ENCODE measurements at places on chromosomes 7 and 10. TPM values are rescaled to one million over a fixed set of nuclear protein-coding genes. Genes with fewer than 3 reads are reported as not detected.

Gene MNX1
- not detected for total RNA-seq

DNA sequence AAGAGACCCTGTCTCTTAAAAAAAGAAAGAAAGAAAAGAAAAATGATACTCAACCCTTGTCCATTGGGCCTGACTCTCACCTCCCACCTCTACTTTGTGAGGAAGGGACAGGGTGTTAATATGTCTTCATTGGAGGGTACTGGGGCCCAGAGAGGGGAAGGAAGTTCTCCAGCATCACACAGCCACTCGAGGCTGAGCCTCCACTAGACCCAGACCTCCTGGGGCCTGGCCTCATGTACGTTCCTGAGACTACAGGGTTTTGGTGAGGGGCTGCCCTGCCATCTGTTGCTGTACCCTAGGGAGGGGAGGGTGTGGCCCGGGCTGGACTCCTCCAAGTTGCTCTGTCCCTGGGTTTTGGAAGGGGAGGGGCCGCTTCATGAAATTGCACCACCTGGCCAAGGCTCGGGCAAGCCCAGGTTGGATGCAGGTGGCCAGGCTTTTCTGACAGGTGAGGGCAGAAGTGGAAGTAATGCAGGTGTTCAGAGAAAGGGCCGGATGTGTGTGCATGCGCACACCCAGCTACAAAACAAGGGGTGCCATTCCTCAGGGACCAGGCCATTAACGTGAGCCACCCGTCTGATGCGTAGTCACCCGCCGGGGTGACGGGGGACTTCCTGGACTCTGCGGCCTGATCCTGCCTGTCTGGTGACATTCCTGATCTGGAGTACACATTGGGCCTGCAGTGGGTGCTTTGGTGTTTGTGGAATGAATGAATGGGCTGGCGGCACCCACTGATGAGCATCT lies 21.7 kb downstream of the GTF2IRD1 start:
- no peak for DNase-seq

DNA sequence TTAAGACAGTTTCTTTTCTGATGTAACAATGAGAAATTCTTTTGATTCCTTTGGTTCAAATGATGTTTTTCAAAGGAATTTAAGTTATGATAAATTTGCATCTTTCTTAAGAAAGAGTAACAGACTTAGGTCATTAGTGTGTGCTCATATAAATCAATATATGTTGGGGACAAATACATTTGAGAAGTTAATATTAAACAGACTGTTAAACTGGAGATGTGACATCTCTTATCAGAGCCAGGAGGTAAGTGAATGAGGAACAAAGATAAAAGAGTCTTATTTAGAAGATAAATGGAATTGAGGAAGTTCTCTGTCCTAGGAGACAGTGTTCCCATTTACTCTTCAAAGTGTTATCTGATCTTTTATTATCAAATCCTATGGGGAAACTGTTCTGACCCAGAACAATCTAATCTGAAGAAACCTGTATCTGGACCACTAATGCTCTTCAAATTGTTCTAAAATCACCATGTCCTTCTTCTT lies 104.8 kb upstream of the LAMB4 start:
- DNase-seq, result no peak

GRCh38 chr10:53528974-53529373 lies 756.4 kb upstream of the MBL2 start:
- DNase-seq, result no peak

Gene LIPN
- total RNA-seq, result 34.3 TPM

DNA sequence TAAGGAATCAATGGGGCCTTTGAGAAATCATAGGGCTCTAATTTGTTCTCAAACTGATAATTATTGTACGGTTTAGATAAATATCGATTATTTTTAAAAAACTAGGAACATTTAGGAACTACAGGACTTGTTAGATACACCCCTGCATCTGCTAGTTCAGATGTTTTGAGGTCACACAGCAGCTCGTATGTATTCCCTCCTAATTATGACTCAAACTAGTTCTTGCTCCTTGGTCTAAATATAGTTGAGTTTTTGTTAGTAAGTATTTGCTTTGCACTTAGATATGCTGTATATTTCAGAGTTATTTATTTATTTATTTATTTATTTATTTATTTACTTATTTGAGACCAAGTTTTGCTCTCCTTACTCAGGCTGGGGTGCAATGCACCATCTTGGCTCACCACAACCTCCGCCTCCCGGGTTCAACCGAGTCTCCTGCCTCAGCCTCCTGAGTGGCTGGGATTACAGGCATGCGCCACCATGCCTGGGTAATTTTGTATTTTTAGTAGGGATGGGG lies 22.7 kb downstream of the PTER start:
- DNase-seq, result no peak

GRCh38 chr7:74454021-74454924 lies 567 bp downstream of the GTF2IRD1 start:
- no peak for DNase-seq

- DNase-seq, result no peak
These were observed 21.4 kb upstream of the SMC3 start for GRCh38 chr10:110546077-110546476.

DNA sequence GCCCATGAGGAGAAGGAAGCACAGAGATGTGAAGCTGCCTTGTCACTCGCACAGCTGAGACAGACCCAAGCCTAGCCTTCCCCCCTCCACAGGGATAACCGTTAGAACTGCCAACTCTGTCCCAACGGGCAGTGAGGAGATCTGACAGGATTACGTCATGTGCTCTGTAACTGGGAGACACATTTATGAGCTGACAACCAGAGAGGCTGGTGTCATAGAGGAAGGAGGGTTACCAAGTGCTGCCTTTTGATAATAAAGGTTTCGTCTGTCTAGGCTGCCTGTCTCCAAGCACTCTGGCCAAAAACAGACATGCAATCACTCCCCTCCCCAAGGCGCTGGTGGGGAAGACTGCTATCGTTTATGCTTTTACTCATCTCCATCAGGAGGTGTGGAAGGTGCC lies 165.9 kb downstream of the PLXNA4 start:
- DNase-seq, result no peak

Gene ZNF736
- 8.1 TPM for total RNA-seq

Gene OR2A42
- total RNA-seq, result not detected

Gene ZNF853
- total RNA-seq, result 3.4 TPM

DNA sequence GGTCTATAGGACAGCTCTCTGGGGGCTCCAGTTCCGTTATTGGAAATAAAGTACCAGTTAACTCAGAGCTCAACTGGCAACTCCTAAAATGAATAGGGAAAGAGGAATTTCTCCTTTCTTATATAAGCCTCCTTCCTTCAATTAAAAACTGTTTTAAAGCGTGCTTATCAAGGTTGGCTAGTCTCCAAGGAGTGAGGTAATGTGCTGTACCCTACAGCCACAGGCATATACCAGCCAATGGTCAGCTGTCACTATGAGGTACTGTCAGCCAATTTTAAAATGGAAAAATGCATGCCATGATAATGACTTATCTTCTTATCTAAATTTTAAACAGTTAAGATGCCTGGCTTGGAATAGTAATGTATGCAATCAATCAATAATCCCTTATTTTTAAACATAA lies 76.2 kb downstream of the PLCE1 start:
- DNase-seq, result no peak

GRCh38 chr10:13672548-13672947 lies 85.8 kb downstream of the PRPF18 start:
- no peak for DNase-seq

Gene SOSTDC1
- total RNA-seq, result 40.5 TPM

- no peak for DNase-seq
These were observed 1.3 kb upstream of the CUEDC2 start for GRCh38 chr10:102433619-102434046.

GRCh38 chr7:40843338-40843985 lies 708.7 kb downstream of the SUGCT start:
- no peak for DNase-seq

Gene NSUN6
- 27.8 TPM for total RNA-seq

Gene FEZF1
- not detected for total RNA-seq

- peak; percentile 76 for DNase-seq
These were observed 7.9 kb downstream of the MTURN start for GRCh38 chr7:30142710-30143109.

Gene SVOPL
- 0.19 TPM for total RNA-seq

Gene TAS2R3
- 5.5 TPM for total RNA-seq

Gene PAPSS2
- 5.6 TPM for total RNA-seq

- DNase-seq, result no peak
These were observed 78.4 kb upstream of the ELMO1 start for GRCh38 chr7:37527109-37527508.

GRCh38 chr7:50662996-50663395 lies 97.8 kb upstream of the DDC start:
- no peak for DNase-seq

Gene GUSB
- total RNA-seq, result 25.8 TPM

Gene EPHB6
- total RNA-seq, result 207 TPM

- no peak for DNase-seq
These were observed 978.6 kb downstream of the SORCS1 start for GRCh38 chr10:106185951-106186350.

- DNase-seq, result no peak
These were observed 10.2 kb upstream of the LMOD2 start for GRCh38 chr7:123645516-123645915.

DNA sequence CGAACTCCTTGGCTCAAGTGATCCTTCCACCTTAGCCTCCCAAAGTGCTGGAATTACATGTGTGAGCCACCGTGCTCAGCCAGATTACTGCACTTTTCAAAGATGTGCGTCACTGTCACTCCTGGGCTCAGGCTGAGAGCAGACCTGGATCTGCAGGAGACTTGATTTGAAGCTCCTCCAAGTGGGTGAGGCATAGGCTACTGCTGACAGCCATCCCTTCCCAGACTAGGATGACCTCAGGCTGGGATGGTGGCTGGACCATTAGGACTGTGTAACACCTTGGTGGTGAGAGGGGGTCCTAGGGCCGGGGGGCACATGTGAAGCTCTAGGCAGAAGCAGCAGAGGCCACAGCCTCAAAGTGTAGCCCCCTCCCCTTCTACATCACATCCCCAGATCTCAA lies 8.2 kb upstream of the SRRM3 start:
- DNase-seq, result no peak

DNA sequence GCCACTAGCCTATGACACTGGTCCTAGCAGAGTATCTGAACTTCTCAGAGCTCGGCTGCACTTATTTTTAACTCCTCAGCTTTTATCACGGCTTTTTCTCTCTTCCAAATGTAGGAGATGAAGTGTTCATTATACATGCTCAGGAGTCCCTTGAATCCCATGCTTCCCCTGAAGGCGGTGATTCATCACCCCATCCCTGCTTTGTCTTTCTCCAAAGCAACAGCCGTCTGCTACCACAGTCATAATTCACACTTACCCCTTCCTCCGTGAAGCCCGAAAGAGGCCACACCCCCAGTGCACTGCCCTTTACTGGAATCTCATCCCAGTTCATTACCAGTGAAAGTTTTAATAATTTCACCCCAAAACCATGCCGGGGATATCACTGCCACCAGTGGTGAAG lies 301.5 kb upstream of the SHH start:
- DNase-seq, result no peak

DNA sequence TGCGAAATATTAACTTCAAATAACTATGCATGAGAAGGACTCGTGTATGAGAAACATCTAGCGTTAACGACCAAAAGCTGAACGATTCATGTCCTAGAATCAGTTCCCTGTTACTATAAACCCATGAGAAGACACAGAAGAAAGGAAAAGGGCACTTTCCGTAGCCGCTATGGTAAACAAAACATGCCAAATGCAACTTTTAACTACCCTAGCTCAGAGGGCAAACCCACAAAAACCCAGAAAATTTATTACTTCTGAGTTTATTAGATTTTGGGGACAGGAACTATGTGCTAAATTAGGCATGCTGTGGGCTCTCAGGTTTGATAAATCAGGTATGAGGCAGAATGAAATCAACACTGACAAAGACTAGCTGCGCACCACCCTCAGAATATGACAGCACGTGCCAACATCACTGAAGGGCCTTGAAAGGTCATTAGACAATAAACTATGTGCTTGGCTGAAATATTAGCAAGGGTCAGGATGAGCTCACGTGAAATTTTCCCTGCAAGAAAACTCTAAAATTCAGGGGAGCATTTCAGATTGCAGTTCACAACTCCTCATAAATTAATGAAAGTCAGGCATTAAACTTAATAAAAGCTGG lies 102.6 kb downstream of the GLI3 start:
- no peak for DNase-seq

Gene POP7
- 55.8 TPM for total RNA-seq

DNA sequence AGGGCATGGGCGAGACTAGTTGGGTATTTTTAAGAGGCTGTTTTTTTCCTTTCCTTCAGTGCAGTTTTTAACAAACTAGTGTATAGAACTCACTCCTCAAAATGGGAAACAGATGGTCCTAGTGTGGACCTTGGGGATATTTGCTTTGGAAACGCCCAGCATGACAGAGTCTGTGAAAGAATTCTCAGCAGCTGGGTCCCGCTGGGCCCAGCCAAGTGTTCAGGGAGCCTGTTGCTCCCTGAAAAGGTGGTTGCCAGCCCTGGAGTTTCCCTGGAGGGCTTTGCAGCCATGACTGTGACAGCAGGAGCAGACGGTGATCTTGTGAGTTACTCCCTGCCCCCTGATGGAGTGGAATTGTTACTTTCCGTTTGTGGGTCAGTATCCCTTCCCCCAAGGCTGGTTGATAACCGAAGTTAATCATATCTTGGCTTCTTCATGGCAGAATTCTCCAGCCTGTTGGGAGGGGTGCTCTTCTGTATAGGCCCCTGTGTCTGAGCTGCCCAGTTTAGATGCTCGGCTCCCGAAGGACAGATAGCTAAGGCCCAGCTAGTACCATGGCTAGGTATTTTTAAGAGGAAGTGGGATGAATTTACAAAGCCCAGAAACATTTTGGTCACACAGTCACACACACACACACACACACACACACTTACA lies 278.6 kb upstream of the HABP2 start:
- no peak for DNase-seq

DNA sequence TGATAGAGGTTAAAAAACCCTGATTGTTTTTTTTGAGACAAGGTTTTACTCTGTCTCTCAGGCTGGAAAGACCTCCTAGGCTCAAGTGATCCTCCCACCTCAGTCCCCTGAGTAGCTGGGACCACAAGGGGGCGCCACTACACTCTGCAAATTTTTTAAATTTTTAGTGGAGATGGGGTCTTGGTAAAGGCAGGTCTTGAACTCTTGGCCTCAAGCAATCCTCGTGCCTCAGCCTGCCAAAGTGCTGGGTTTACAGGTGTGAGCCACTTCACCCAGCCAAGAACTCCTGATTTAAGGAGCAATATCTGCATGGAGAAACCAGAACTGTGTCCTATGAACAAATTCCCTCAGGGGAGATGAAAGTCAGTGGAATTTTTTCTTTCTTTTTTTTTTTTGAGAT lies 7.3 kb upstream of the KLHDC10 start:
- no peak for DNase-seq

DNA sequence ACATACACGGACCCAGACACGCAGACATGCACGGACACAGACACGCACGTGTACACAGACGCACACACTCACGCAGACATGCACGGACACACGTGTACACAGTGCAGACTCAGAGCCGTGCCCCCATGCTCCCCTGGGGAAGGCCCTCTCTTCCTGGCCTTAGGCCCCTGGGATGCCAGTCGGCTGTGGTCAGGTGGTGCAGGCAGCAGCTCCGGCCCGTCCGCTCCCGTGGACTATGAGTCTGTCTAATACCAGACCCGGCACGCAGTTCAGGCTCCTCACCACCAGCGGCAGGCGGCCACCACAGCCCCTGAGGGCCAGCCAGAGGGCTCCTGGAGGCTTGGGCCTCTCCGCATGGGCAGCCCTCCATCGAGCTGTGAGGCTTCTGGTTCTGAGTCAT lies 52.0 kb upstream of the NKX6-2 start:
- peak; percentile 55 for DNase-seq

Gene UPK3BL2
- total RNA-seq, result 7.8 TPM
